ENCODE measurements at places on chromosomes 5 and 9.
A peak's percentile ranks its signal among the peaks of the same experiment; 100 is the strongest.

DNA sequence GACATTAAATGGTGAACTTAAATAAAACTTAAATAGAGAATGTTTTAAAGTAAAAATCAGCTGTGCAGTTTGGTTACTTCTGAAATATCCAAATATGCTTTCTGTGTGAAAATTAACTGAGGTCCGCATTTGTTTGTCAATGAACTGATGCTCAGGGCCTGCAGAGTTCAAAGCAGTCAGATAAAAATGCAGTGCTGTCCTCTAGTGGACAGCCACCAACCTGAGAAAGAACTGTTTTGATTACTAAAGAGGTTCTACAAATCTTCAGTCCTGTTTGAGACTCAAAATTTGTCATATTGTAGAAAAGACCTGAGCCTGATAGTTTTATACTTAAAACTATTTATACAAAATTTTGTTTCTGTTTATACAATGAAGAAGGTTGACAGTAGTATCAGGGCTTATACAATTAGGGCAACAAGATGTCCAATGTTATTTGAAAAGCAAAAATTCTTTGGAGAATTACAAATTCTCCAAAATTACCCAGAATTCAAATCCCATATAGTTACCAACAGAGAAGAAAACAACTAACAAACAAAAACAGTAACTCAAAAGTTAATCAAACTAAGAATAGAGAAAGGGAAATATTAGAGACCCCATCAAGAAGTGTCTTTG, 232.3 kb upstream of the TBCA start:
- peak; percentile 45 for DNase-seq

- DNase-seq: no peak
Observed at GRCh38 chr9:94643176-94643575, 3.9 kb upstream of the FBP1 start.

DNA sequence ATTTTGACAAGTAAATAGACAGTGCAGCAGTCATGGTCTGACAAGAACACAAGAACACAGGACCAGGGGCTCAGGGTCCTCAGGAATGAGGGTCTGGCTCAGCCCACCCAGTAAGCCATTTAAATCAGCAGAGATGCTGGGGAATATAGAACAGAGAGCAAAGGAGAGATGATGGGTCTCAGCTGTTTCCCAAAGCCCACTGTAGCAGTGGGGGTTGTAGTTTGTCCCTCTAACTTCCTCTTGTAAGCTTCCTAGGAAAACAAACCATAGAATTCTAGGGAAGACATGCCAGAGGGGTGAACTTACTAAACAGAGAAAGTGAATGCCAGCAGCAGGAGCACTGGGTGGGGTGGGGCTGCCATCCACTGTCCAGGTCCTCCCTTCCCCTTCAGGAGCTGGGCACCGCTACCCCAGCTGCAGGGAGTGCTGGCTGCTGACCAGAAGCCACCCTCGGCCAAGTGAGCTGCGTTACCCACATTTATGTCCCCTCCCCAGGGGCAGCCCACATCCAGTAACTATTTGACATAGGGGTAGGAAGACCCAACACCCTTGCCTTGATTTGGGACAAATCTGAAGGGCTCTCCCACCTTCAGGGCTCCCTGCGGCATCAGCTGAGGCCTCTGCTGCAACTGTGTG, 41.6 kb downstream of the GABBR2 start:
- DNase-seq: no peak

GRCh38 chr5:31626156-31626555, 12.8 kb upstream of the PDZD2 start:
- no peak for DNase-seq

DNA sequence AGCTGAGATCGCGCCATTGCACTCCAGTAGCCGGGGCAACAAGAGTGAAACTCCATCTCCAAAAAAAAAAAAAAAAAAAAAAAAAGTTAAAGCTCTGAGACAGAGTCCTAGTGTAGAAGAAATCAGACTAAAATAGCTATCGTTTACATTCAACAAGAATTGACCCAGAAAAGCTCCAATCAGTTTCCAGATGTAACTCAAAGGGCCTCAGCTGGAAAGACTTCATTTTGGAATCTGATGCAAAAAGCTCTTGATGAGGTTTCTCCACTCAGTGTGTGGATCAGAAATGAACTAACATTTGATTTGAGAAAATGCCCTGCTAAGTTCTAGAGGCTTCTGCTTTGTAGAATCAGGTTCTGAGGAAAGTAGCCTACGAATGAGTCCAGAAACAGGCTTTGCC, 7.2 kb upstream of the C1QTNF2 start:
- DNase-seq: no peak

GRCh38 chr9:121604242-121604641, 47.2 kb upstream of the DAB2IP start:
- DNase-seq: no peak

DNA sequence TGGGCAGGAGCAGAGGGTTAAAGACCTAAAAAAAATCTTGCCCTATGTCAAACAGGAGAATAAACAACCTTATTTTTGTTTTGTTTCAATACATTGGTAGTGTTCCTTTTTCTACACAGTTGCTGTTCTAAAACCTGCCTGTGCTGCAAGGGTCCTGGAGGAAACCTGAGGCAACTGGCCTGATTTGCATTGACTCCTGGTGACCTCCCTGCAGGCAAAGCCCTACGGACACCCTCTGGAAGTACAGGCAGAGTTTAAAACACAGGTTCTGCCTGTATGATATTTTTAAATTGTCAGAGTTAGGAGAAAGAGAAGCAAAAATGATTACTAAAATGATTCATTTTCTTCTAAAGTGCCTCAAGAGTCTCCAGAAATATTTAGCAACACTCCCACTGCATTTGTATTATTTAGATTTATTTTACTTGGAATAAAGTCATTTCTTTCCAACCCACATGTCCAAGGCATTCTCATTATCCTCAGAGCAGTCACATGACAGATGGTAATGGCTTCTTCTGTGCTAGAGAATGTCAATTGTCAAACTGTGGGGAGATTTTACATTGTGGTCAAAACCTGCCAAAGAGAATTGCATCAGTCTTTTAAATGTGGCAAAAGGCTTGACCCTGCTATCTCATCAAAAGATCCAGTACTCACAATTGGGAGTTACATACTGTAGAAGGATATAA, 559.6 kb downstream of the CETN3 start:
- peak; percentile 15 for DNase-seq

- DNase-seq: peak; percentile 38
Observed at GRCh38 chr5:66829826-66830225, 233.6 kb downstream of the MAST4 start.

- DNase-seq: no peak
Observed at GRCh38 chr5:147467973-147468508, 41.8 kb downstream of the DPYSL3 start.

DNA sequence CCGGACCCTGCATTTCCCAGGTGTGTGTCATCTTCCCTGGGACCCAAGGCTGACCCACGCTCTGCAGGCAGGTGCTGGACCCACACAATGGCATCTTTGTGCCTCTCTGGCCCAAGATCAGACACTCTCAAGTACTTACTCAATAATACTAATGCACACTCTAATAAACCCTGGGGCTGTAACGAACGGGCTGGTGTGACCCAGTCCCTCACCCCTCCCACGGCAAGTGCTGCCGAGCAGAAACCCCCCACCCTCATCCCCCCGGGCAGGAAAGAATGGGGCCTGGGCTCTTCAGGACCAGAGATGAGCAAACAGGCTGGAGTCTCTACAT, 1.1 kb upstream of the OBP2B start:
- no peak for DNase-seq

GRCh38 chr5:154015071-154015693, 23.5 kb downstream of the FAM114A2 start:
- DNase-seq: no peak

- no peak for DNase-seq
Observed at GRCh38 chr9:133943036-133943780, 48.9 kb downstream of the VAV2 start.

GRCh38 chr9:85892401-85892800, 48.5 kb upstream of the NAA35 start:
- DNase-seq: no peak

GRCh38 chr5:149550594-149551226, 529 bp downstream of the CSNK1A1 start:
- DNase-seq: no peak

GRCh38 chr5:147822686-147823491, 8.6 kb downstream of the SPINK1 start:
- peak; percentile 52 for DNase-seq

- DNase-seq: no peak
Observed at GRCh38 chr5:56983593-56984361, 31.9 kb upstream of the MIER3 start.

GRCh38 chr5:89988998-89989655, 420.4 kb downstream of the CETN3 start:
- peak; percentile 54 for DNase-seq

DNA sequence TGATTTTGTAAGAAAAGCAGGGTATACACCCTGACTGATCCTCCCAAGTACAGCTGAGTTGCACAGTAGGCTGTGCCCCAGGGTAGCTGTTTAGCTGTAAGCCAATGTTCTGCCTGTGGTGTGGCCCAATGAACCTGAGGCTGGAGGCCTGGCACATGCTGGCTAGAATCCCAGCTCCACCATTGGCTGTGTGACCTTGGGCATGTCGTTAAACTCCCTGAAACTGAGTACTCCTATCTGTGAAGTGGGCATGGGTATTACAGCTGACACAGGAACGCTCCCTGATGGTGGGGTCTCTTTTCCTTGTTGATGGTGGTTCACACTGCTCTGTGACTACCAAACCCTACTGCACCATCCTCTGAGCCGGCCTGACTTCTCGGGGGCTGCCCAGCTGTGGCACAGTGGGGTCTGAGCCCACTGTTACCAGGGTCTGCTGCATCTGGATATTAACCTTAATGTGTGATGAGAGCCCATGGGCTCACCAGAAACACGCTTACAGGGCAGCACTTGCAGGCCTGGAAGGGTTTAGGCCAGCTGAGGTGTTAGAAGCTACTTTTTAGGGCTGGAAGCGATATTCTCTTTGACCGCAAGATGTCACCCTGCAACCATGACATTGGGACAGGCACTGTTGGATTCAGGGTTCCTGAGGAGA, 7.0 kb upstream of the GADD45G start:
- DNase-seq: peak; percentile 54

GRCh38 chr5:125597338-125597737, 825.9 kb upstream of the GRAMD2B start:
- peak; percentile 63 for DNase-seq

DNA sequence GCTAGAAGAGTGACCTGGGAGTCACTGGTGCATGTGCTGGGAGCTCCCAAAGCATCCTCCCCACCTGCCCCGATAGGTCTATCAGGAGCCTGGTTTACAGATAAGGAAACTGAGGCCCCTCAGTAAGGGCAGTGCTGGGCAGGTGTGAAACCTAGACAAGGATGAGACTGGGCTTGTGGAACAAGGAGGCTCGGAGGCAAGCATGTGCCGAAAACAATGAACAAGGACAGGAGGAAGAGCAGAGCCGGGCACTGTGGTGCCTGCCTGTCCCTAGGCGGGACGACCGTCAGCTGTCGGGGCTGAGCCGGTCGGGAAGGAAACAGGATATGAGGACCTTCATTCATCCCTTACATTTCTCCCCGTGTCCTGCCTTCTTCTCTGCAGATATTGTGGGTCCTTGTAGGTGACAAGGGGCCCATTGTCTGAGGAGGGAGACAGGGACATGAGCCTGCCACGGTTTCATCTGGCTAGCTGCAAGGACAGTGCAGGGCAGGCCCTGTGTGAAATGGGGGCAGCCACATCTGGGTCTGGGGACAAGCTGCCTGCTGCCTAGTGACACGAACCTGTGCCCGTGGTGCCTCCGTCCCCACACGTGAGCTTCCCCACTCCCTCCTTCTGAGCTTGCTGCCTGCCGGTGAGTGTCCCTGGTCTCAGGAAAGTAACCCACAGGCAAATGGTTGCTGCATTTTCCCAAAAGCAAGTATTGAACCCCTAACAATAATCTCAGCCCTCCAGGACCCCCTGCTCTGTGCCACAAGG, 18.6 kb downstream of the FGD3 start:
- DNase-seq: no peak

DNA sequence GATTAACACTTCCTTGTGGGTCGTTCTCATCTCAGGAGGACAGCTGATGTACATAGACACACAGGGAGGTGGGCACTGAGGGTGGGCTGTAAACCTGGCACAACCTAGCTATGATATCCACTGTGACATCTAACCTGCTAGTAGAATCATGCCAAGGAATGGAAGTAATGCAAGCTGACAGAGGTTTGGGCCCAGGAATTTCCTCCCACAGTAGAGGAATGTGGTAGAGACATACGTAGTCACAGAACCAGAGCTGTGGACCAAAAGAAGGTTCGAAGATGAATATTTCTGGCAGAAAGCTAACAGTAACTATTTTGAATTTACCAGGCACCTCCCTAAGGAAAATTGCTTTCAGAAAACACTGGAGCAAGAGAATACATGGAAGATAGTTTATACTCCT, 15.2 kb upstream of the DNAJC25 start:
- no peak for DNase-seq

- DNase-seq: peak; percentile 32
Observed at GRCh38 chr5:98460536-98460935, 312.9 kb upstream of the RGMB start.

DNA sequence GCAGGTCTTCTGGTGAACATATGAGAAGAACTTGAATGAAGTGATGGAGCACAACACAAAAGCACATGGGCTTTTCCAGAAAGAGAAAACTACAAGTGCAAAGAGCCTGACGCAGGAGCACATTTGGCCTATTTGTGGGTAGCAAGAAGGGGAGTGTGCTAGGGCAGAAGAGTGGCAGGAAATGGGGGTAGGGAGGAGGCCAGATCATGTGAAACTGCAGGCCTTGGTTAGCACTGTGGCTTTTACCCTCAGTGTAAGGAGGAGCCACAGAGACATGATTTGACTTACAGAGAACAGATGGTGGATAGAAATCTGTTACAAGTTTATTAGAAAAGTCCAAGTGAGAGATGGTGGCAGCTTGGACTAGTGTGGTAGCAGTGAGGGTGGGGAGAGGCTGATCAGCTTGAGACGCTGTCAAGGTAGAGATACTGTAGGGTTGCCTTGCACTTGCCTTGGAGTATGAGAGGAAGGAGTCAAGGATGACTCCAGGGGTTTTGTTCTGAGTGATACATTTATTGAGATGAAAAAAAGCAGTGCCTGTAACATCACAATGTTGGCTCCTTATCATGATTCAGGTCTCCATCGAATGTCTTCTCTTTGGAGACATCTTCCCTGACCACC, 126.7 kb downstream of the PPP2R2B start:
- no peak for DNase-seq

DNA sequence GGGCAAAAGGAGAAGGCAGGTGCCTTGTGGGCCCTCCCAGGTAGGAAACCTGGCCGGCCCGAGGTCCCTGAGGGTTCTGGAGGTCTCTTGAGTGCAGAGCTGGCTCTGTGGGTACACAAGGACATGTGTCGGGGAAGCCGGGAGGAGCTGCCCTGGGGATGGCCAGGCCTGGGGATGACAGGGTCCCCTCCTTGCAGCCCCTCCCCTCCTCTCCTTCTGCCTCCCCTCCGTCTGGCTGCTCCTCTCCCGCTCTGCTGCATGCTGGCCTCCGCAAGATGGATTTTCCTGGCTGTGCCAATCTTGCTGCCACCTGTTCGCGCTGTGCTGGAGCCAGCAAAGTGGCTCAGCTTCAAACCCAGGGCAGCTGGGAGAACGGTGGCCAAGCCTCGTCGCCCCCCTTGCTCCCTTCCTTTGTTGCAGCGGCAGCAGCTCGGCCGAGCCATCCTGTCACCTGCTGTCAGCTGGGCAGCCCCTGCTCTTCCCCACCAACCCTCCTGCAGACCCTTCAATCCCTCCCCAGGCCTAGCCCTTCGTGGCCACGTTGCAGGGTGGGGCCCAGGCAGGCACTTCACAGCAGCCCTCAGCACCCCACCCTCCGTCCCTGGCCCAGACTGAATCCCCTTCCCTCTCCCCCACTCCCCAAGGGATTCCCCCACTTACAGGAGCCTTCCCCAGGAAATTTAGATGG, 17.6 kb upstream of the UNC5A start:
- DNase-seq: no peak

- DNase-seq: no peak
Observed at GRCh38 chr5:145163876-145164275, 671.3 kb downstream of the PRELID2 start.
